NCI-H526 (cell line): ENCODE measurements at places on chromosomes 1 and 21.

DNA sequence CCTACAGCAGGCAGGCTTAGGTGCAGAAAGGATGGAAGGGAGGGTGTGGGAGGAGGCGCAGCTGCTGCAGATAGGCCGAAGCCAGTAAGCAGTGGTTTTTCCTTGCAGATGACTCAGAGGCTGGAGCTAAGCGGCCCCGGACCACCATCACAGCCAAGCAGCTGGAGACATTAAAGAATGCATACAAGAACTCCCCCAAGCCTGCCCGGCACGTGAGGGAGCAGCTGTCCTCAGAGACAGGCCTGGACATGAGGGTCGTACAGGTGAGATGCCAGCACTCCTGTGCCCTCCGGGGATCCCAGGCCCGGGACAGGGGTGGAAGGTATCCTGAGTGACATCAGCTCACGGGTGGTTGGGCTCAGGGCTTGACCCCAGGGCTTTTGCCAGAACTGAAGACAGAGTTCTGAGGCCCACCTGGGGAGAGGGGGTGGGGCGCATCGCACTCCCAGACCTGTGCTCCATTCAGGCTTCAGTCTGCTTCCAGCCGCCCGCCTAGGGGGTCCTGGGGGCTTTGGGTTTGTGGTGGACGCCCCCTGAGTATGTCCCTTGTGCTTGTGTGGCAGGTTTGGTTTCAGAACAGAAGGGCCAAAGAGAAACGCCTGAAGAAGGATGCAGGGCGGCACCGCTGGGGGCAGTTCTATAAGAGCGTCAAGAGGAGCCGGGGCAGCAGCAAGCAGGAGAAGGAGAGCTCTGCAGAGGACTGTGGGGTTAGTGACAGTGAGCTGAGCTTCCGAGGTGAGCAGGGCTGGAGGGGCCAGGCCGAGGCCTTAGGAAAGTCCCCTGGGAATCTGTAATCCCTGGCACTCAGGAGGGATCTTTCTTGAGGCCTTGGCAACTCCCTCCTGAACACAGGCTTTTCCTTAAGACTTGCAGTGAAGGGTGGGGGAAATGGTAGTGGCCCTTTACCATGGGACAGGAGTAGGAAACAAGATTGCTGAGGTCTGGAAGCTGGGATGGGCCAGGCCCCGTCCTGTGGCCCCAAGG lies 41.5 kb downstream of the LHX4 start:
- no peak for DNase-seq

DNA sequence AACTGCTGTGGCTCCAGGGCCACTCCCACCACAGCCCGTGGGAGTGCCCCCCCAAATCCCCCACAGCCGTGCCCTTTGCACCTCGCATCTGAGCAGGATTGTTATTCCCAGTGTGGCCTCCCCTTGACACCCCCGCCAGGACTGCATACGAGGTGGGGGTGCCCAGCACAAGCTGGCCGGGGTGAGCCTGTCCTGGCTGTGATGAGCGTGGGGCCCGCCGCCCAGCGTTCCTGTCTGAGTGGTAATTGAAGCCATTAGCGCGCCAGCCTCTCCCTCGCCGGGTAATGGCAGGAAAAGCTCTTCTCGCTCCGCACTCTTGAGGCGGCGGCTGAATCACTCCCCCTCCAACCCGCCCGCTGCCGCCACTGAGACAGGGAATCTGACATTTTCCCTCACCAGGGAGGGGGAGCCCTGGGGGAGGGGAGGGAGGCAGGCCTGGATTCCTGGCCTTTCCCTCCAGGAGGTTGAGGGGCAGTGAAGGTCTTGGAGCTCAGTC lies 27.7 kb downstream of the PTPRF start:
- no peak for DNase-seq

- no peak for DNase-seq
Observed at GRCh38 chr1:11157867-11158266, 31.3 kb upstream of the ANGPTL7 start.

GRCh38 chr1:119603695-119604094 lies 44.4 kb downstream of the ZNF697 start:
- no peak for DNase-seq
